Hepatocyte (in vitro differentiated cells): ENCODE measurements at places on chromosomes 16 and 17. TPM values are rescaled to one million over a fixed set of nuclear protein-coding genes. Genes with fewer than 3 reads are reported as not detected.

GRCh38 chr16:80580109-80580832 lies 39.5 kb downstream of the DYNLRB2 start:
- no peak overlapping the region for H3K27ac ChIP-seq
- H3K4me3 ChIP-seq, result no peak overlapping the region
- H3K4me1 ChIP-seq, result no peaks in the 10 kb centered on the region
- H3K27me3 ChIP-seq, result no peaks in the 10 kb centered on the region
- no peaks in the 10 kb centered on the region for H3K36me3 ChIP-seq
- DNase-seq, result no peak

The CIITA gene
- 0.08 TPM in 1 of 2 replicates, not detected in the other for total RNA-seq

- no peaks in the 10 kb centered on the region for H3K4me1 ChIP-seq
- DNase-seq, result no peak
- peaks cover 13% of the 10 kb centered on the region for H3K27me3 ChIP-seq
- H3K27ac ChIP-seq, result no peak overlapping the region
- no peaks in the 10 kb centered on the region for H3K36me3 ChIP-seq
Measured at GRCh38 chr17:45962221-45962972, 36.7 kb upstream of the STH start.

GRCh38 chr16:65888201-65888600 lies 478.3 kb upstream of the CDH5 start:
- H3K4me1 ChIP-seq, result peaks cover 7% of the 10 kb centered on the region
- no peak overlapping the region for H3K27ac ChIP-seq
- H3K36me3 ChIP-seq, result no peaks in the 10 kb centered on the region
- no peak overlapping the region for H3K4me3 ChIP-seq

DNA sequence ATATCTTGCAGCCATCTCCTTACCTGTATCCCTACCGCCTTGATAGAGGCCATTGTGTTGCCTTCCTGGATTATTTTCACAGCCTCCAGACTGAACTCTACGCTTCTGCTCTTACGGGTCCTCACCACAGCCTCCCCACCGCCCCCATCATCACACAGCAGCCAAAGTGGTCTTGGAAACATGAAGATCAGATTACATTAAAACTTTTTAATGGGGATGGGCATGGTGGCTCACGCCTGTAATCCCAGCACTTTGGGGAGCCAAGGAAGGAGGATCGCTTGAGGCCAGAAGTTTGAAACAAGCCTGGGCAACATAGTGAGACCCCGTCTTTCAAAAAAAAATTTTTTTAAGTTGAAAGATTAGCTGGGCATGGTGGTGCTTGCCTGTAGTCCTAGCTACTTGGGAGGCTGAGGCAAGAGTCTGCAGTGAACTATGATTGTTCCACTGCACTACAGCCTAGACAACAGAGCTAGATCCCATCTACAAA lies 150.5 kb downstream of the NPIPB5 start:
- H3K4me1 ChIP-seq, result no peaks in the 10 kb centered on the region
- H3K4me3 ChIP-seq, result no peak overlapping the region
- no peak overlapping the region for H3K27ac ChIP-seq
- H3K27me3 ChIP-seq, result peaks cover 19% of the 10 kb centered on the region

The BCAR1 gene
- 73.2 and 77.3 TPM in 2 replicates for total RNA-seq

DNA sequence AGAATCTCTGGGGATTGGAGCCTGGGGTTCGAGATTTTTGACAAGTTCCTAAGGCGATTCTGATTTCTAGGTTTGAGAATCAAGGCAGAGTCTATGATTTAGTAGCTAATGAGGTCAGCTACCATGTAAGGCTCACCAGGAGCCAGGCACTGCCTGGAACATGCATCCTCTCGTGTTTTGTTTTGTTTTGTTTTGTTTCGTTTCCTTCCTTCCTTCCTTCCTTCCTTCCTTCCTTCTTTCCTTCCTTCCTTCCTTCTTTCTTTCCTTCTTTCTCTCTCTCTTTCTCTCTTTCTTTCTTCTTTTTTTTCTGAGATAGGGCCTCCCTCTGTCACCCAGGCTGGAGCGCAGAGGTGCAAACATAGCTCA lies 39.1 kb downstream of the SRCIN1 start:
- no peak overlapping the region for H3K27ac ChIP-seq
- peaks cover 91% of the 10 kb centered on the region for H3K27me3 ChIP-seq
- H3K4me1 ChIP-seq, result peaks cover 4% of the 10 kb centered on the region
- DNase-seq, result no peak
- no peak overlapping the region for H3K4me3 ChIP-seq
- no peaks in the 10 kb centered on the region for H3K36me3 ChIP-seq
